ENCODE measurements at places on chromosomes 7 and 10.

- DNase-seq = no peak
These were observed 19.9 kb downstream of the KLF6 start for GRCh38 chr10:3765146-3765545.

DNA sequence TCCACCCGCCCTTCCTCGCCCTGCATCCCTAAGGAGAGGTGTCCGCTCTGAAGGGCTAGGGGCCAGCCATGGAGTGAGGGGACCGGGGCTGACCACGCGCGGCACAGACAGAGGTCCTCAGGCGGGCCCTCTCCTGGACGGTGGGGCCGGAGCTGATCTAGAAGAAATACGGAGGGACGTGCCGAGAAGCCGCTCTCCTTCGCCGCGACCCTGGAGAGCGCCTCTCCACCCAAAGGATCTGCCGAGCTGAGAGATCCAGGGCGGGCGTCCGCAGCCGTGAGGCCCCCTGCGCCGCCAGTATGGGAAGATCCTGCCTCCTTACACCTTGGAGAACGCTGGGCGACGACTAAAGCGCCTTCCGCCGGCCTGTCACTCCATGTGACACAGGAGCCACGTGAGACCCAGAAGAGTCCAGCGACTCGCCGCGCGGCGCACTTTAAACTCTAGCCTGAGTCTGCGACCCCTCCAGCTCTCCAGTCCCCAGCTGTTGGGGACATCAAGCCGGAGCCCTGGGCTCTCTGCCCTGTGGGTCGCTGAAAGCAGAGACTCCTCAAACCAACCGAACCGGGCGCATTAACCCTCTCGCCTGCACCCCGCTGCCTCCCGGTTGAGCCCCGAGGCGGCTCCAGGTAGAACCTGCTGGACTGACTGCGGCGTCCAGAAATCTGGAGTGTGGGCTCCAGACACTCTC, 1.5 kb upstream of the SFMBT2 start:
- DNase-seq = no peak

DNA sequence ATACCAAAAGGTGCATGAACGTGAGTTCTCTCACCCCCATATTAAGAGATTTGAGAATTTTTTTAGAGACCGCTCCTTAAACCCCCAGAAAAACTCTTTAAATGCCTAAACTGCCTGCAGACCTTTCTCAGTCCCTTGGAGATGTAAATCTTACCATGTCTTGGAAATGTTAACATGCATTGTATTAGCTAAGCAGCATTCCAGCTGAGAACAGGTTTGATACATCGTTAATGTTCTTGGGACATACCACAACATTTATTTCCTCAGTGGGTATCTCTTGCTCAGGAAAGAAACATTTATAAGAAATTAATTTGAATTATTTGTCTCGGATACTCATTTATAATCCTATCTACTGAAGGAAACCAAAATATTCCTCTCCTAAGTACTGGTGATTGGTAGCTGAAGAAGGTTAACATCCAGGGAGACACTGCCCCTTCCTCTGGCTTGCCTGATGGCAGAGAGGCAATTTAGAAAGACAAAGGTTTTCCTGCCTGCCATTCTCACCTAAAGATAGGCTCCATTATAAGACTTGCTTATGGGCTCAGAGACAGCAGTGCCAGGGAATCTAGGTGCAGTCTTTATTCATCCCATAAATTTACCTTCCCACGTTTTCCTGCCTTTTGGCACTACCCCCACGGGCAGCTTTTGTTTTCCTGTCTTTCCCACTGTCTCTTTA, 141.2 kb downstream of the COBL start:
- DNase-seq = no peak

- DNase-seq = no peak
These were observed 13.3 kb upstream of the RPA3 start for GRCh38 chr7:7731732-7732131.

DNA sequence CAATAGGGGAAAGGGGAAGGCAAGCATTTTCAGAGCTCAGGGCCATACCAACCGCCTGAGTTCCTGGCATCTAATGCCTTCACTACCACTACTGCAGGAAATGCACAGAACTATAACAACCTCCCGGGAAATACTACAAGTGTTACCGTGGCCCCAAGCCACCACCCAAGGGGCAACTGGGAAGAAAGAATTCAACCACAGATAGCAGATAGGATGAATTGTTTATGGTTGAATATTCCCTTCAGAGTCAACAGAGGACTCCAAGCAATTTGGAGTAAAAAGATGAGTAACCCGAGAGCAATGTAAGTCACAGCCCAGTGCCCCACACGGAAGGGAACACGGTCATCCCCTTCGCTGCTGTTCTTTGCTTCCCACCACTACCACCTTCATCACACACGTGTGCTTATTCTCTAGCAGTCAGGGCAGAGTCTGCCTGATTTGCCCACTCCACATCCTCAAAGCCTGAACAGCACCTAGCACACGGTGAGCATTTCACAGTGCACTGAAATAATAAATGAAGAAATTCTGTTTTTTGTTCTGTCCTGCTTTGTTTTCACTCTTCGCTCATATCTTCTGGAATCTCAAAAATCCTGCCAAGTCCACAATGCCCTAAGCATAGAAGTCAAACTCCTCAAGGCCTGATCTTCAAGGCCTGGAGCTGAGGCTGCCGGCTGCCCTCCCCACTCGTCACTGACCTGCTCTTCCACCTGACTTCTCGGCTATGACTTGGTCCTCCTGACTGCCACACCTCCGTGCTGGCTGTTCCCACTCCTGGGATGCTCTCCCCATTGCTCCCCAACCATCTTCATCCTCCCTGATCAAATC, 221.1 kb downstream of the KCNMA1 start:
- peak; percentile 91 for DNase-seq

DNA sequence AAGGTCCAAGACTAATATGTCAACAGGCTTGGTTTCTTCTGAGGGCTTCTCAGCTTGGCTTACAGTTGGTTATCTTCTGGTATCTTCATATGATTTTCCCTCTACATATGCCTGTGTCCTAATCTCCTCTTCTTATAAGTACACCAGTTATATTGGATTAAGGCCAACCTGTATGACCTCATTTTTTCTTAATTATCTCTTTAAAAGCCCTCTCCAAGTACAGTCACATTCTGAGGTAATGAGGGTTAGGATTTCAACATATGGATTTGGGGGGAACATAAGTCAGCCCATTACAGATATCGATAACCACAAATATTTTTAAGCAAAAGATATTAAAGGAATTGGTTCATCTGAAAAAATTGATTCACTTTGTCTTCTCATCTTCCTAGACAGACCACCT, 49.2 kb downstream of the IQUB start:
- no peak for DNase-seq

- no peak for DNase-seq
These were observed 15.7 kb downstream of the SH2D4B start for GRCh38 chr10:80553436-80553835.

DNA sequence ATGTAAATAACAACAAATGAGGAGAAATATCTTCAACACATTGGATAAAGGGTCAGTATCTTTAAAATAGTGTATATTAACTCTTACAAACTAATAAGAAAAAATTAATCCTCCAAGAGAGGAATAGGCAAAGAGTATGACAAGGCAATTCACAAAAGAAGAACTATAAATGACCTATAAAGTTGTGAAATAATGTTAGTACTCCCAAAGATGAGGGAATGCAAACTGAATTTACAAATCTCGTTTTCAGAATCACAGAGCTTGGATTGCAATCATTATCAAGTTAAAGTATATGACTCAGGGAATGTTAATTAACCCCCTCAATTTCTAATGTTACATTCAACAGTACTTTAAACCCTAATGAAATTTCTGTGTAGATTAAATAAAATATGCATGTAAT, 87.3 kb upstream of the TARP start:
- DNase-seq = no peak

GRCh38 chr7:72098807-72099580, 313.1 kb downstream of the CALN1 start:
- DNase-seq = peak; percentile 78

- no peak for DNase-seq
These were observed 257.5 kb downstream of the IPMK start for GRCh38 chr10:58010073-58010702.

DNA sequence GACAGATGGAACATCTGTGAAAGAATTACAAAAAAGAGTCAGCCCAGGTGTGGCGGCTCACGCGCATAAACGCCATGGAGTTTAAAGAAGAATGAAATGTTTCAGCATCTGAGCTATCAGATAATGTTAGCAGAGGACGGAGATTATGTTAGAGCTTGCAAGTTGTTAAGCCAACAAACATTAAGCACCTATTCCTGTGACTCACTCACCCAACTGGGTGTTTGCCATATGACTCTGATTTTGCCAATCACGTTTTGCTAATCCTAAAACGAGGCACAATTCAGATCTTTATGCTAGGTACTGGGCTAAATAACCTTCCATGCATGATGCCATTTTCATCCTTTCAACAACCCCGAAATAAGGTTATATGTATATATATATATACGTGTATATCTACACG, 29.0 kb upstream of the CCNY start:
- DNase-seq = no peak

- DNase-seq = no peak
These were observed 4.0 kb downstream of the VSIR start for GRCh38 chr10:71769279-71769823.

DNA sequence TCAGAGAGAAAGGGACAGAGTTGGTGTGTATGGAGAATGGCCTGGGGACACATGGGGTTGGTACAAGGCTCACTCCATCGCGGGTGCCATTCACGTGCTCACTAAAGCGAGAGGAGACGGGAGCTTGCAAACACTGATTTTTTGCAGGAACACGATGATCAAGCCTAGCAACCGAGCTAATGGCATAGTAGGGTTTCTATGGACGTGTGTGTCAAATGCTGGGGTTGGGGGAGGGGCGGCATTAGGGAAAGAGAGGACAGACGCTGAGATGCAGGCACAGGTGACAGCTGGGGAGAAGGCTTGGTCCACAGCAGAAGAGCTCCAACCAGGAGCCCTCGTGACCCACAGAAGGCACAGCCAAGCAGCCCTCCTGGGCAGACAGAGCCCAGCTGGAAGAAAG, 33.9 kb downstream of the RCC1L start:
- no peak for DNase-seq

DNA sequence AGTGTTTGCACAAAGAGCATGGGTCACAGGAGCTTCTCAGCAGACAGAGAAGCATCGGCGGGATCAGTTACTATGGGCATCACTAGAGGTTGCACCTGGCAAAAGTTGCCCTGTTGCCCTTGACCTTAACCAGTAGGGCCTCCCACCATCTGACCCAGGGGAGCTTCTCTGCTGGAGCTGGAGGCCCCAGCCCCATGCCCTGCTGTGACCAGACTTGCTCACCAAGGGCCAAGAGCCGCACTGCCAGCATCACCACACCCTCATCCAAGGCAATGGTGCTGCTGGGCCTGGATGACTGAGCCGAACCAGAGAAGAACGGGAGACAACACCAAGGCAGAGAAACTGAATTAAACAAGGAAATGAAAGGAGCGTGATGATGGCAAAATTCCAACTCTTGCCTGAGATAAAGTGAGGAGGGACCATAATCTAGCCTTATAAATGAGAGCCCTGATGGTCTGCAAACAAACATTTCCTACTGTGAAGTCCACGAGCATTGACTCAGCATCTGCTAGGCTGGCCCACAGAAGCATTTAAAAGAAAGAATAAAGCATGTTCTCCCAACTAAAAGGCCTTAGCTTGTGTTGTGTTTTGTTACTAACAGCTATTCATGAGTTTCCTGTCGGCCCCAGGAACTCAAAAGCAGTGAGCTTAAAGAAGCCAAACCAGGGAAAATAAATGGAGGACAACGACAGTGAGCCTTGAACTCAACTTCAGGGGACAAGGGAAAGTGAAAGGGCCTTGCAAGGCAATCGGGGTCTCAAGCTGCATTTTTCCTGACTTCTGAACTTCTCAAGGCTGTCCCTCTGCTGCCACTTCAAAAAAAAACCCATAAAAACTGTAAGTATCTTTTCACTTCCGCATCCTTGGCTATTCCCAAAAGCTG, 60.4 kb downstream of the AFAP1L2 start:
- no peak for DNase-seq

DNA sequence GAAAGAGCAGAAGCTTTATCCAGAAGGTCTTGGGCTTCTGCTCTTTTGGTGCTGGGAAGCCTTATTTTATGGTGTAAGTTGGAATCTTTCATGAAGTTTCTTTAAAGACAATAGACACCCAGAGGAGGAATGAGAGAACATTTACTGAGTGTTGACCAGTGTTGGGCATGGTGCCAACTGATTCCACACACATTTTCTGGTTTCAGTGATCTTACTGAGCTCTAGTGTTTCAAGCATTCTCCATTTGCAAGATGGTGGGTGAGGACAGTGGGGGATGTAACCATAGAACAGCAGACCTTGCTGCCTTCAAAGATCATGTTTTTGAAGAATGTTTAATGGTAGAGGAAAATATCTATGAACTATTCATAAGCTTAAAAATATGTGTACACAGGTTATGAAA, 114.6 kb downstream of the LRMDA start:
- no peak for DNase-seq

DNA sequence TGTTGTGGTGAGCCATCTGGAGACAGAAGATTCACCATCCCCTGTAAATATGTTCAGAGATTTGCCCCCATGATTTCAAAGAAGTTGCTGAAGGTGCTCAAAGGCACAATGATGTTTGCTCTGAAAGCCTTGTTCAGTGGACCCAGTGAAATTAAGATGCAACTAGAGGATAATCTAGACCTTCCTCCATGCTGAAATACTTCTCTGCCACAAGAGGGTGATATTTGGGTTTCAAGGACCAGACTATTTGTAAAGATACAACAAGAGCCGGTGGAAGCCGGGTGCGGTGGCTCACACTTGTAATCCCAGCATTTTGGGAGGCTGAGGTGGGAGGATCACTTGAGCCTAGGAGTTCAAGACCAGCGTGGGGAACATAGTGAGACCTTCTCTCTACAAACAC, 13.5 kb upstream of the MSRB2 start:
- DNase-seq = no peak

DNA sequence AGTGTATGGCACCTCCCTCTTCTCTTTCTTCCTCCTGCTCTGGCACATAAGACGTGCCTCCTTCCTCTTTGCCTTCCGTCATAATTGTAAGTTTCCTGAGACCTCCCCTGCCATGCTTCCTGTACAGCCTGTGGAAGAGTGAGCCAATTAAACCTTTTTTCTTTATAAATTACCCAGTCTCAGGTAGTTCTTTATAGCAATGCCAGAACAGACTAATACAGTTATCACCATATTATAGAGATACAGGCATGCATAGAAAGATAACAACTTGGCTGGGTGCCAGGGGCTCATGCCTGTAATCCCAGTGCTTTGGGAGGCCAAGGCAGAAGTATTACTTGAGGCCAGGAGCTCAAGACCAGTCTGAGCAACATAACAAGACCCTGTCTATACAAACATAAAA, 53.2 kb downstream of the GCC1 start:
- DNase-seq = no peak

- DNase-seq = no peak
These were observed 62.4 kb upstream of the PAX2 start for GRCh38 chr10:100683004-100683403.

GRCh38 chr7:148242294-148242821, 348.2 kb upstream of the C7orf33 start:
- peak; percentile 75 for DNase-seq

- DNase-seq = no peak
These were observed 6.4 kb upstream of the RALA start for GRCh38 chr7:39617005-39617404.

DNA sequence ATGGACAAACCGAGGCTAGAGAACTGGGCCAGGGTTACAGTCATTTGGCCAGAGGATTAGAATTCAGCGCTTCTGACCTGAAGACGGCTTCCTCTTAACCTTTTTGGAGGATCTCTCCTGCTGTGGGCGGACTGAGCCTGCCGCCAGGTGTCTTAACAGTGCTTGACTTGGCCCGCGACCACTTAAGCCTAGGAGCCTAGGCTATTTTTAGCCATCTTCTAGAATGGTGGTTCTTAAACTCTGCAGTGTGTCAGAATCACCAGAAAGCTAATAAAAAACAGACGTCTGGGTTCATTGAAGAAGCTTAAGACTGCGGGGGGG, 722 bp downstream of the MDH2 start:
- DNase-seq = no peak
